Activated naive CD8-positive, alpha-beta T cell treated with anti-CD3 and anti-CD28 coated beads for 36 hours (primary cell): ENCODE measurements at places on chromosomes 2 and 18. TPM values are rescaled to one million over a fixed set of nuclear protein-coding genes. Genes with fewer than 3 reads are reported as not detected.

GPC1 gene
- 0.64 TPM for total RNA-seq

C2orf66 gene
- total RNA-seq, result not detected

DNA sequence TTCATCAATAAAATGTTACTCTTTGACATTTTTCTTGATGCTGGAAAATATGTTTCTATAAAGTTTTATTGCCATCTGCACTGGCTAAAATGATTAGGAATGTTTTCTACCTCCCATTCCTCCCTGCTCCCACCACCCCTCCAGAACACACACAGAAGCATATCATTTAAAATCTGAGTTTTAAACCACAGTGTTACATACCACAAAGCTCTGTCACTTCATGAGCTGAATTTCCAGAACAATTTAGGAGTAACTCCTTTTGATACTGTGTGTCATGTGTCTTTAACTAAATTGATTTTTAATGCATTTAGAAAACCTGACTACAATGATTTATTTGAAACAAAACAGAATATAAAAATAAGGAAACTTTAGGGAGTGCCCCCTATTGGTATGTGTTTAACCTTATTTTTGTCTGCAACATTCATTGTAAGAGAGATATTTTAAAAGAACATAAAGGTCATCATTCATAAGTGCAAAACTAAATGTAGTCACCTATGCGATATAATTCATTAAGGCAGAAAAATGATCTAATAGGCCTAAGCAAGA is 52.0 kb downstream of the FEZ2 start:
- no peaks in the 10 kb centered on the region for H3K27me3 ChIP-seq
- H3K27ac ChIP-seq, result no peak overlapping the region
- peaks cover 28% of the 10 kb centered on the region for H3K36me3 ChIP-seq
- peaks cover 10% of the 10 kb centered on the region for H3K4me1 ChIP-seq
- H3K4me3 ChIP-seq, result no peak overlapping the region

DCDC2C gene
- total RNA-seq, result not detected

ALPG gene
- total RNA-seq, result not detected

DNA sequence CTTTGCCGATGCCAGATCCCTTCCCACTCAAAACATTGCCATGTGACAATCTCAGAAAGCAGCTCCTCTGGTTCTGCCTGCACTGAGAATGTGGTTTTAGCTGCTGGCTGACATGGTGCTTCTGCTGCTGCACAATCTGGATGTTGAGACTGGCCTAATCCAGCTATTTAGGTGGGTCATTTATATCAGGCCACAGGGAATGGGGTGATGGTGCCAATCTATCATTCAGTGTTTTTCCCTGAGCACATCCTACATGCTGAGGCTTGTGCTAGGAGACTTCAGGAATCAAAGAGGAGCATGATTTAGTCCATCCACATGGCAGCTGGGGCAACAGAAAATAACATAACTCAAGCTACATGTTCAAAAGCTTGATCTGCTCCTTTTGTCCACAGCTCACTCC is 144.7 kb downstream of the CYRIA start:
- no peaks in the 10 kb centered on the region for H3K36me3 ChIP-seq
- H3K4me1 ChIP-seq, result no peaks in the 10 kb centered on the region
- no peak for DNase-seq
- H3K27ac ChIP-seq, result no peak overlapping the region
- H3K27me3 ChIP-seq, result peaks cover 16% of the 10 kb centered on the region

- no peaks in the 10 kb centered on the region for H3K4me1 ChIP-seq
- no peak for DNase-seq
- no peak overlapping the region for H3K4me3 ChIP-seq
Observed at GRCh38 chr2:163595028-163595427, 140.8 kb downstream of the FIGN start.

GRCh38 chr2:149219856-149220255 is 110.5 kb upstream of the LYPD6 start:
- H3K4me3 ChIP-seq, result no peak overlapping the region
- H3K27me3 ChIP-seq, result peaks cover 20% of the 10 kb centered on the region
- peaks cover 2% of the 10 kb centered on the region for H3K4me1 ChIP-seq
- no peak for DNase-seq

- DNase-seq, result no peak
- H3K4me3 ChIP-seq, result no peak overlapping the region
- H3K4me1 ChIP-seq, result peaks cover 17% of the 10 kb centered on the region
- no peaks in the 10 kb centered on the region for H3K27me3 ChIP-seq
Observed at GRCh38 chr2:238027591-238028415, 33.0 kb upstream of the SCLY start.

- H3K27me3 ChIP-seq, result no peaks in the 10 kb centered on the region
- DNase-seq, result no peak
- peaks cover 16% of the 10 kb centered on the region for H3K4me1 ChIP-seq
- no peak overlapping the region for H3K27ac ChIP-seq
Observed at GRCh38 chr18:48864876-48865275, 85.9 kb downstream of the SMAD7 start.

- H3K27ac ChIP-seq, result no peak overlapping the region
- H3K4me3 ChIP-seq, result no peak overlapping the region
- no peak for DNase-seq
- peaks cover 1% of the 10 kb centered on the region for H3K36me3 ChIP-seq
- H3K27me3 ChIP-seq, result no peaks in the 10 kb centered on the region
- H3K4me1 ChIP-seq, result peaks cover 3% of the 10 kb centered on the region
Observed at GRCh38 chr18:55576001-55576400, 12.0 kb downstream of the TCF4 start.

GRCh38 chr2:102514061-102514785 is 41.2 kb downstream of the SLC9A4 start:
- no peak for DNase-seq
- peaks cover 18% of the 10 kb centered on the region for H3K27me3 ChIP-seq
- no peak overlapping the region for H3K27ac ChIP-seq
- no peak overlapping the region for H3K4me3 ChIP-seq
- H3K4me1 ChIP-seq, result peaks cover 15% of the 10 kb centered on the region
- H3K36me3 ChIP-seq, result peaks cover 3% of the 10 kb centered on the region

DNA sequence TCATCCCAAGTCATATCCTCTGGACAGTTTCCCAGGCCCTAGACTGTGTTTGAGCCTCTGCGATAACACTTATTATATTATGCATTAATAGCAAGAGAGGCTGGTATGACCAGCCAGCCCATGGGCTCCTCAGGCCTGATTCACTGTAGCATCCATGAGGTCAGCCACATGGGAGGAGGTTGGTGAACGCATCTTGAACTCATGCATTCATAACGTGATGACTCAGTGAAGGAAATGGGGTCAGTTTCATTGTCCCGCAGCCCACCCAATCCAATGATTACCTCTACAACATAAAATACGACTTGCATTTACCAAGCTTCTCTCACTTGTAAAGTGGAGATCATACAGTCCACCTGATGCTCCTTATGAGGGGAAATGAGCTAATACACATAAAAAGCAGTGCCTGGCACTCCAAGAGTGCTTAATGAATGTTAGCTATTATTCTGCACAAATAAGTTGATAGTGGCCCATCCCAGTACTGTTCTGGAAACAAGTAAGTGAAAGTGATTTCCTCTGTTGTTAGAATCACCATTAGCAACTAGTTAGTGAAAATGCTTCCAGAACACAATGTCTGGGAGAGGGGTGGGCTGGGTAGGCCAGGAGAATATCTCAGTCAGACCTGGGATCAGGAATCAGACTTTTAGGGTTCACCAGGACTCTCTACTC is 46.1 kb upstream of the CELF4 start:
- no peak overlapping the region for H3K4me3 ChIP-seq
- no peaks in the 10 kb centered on the region for H3K36me3 ChIP-seq
- no peak for DNase-seq
- no peaks in the 10 kb centered on the region for H3K27me3 ChIP-seq
- no peaks in the 10 kb centered on the region for H3K4me1 ChIP-seq

MARCO gene
- total RNA-seq, result not detected
